Dermis microvascular lymphatic vessel endothelial cell (primary cell): ENCODE measurements at places on chromosomes 2 and 18. TPM values are rescaled to one million over a fixed set of nuclear protein-coding genes. Genes with fewer than 3 reads are reported as not detected.

GRCh38 chr2:74507926-74508520, 528 bp upstream of the PCGF1 start:
- DNase-seq, result no peak

DNA sequence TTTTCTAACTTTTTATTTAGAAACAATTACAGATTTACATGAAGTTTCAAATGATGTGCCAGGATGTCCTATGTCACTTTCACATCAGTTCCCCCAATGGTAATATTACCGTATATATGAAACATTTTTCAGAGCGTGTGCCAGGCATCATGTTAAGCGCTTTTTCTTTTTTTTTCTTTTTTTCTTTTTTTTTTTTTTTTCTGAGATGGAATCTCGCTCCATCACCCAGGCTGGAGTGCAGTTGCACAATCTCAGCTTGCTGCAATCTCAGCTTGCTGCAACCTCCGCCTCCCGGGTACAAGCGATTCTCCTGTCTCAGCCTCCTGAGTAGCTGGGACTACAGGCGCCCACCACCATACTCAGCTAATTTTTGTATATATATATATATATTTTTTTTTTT, 5.6 kb upstream of the PPP4R1 start:
- DNase-seq, result no peak

- DNase-seq, result no peak
Measured at GRCh38 chr2:30398084-30398873, 48.8 kb upstream of the LCLAT1 start.

- no peak for DNase-seq
Measured at GRCh38 chr2:230874456-230874855, 9.7 kb downstream of the ITM2C start.

DNA sequence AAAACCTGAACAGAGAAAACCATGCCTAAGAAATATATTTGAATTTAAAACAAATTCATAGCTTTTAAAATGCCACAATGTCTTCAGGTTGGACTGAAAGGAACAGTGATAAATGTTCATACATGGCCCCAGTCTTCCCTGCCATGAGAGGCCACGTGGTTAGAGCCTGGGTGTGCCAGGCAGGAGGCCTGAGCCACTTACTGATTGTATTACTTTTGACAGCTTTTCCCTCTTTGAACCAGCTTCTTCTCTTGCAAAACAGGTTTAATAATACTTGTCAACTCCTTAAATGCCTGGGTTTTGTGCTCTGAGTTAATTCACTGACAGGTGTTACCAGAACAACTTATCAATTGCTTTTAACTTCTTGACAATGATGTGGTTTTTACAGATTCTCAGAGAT, 27.0 kb downstream of the RBKS start:
- no peak for DNase-seq

IL1RL1 gene
- 0.13 and 0.90 TPM in 2 replicates for total RNA-seq

DSG1 gene
- not detected in 2 replicates for total RNA-seq
